ENCODE measurements at places on chromosomes 16 and 17.

GRCh38 chr17:1737531-1738291 is 5.0 kb upstream of the SERPINF2 start:
- DNase-seq, result no peak

DNA sequence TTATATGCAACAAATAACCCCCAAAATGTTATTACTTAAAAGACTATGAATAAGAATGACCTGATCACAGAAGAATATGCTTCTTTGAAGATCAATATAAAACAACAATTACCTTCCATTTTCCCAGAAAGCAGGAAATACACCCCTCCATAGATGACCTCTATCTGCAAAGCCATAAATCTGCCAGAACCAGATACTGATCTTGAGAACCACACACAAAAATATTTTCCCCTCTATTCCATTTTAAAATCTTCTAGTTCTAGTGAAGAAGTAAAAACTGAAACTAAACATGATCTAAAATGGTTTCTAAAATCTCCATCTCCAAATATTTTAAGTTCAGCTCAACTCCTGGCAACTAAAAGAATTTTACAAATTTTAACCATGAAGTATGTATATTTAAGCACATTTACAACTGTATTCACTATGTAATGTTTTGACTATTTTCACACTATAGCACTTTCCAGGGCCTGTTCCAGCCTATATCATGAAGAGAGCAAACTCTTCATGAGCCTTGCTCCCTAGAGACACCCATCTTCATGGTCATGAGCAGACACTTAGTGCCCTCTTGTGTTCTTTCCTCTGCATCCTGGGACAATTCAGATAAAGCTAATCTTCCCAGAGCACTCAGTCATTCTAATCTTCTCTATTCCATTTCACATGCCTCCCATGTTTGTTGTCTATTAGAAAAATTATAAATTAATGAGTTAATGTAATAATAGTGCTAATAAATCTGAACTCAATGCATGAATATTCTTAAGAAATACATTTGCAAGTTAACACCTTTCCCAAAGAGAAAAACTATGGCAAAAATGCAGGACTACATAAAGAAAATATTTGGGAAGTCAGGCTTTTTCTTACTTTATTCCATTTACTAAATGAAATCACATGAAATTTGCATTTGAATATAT is 87.0 kb downstream of the HELZ start:
- no peak for DNase-seq

DNA sequence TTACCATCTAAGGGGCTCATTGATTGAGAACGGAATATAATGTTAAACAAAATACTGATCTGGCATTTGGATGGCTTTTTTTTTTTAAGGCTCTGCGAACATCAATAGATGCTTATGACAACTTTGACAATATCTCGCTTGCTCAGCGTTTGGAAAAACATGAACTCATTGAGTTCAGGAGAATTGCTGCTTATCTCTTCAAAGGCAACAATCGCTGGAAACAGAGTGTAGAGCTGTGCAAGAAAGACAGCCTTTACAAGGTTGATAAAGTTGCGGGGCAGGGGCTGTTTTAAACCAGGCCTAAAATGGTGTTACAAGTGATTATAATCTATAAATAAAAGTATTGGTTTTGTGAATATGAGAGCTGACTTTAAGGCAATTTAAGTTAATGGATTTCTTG is 22.3 kb downstream of the PTRH2 start:
- DNase-seq, result no peak

DNA sequence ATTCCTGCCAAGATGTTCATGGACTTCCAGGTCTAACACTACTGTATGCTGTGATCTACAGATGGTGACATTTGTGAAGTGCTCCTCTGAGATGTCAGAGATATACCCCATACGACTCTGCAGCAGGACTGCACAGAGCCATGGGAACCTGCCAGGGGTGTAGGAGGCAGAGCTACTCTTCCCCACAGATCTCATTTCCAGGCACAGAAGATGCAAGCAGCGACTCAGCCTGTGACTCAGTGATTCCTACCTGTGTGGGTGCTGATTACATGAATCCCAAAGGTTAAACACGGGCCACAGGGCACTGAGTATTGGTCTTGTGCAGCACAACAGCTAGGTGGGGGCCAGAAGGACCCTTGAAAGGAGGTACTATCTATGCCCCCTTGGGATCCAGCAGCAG is 137.0 kb upstream of the SOX9 start:
- no peak for DNase-seq

GRCh38 chr16:89548344-89549006 is 12.0 kb upstream of the RPL13 start:
- no peak for DNase-seq

GRCh38 chr16:75114179-75114945 is 2.2 kb downstream of the LDHD start:
- no peak for DNase-seq

GRCh38 chr17:17883801-17884200 is 47.0 kb upstream of the SREBF1 start:
- DNase-seq, result no peak

DNA sequence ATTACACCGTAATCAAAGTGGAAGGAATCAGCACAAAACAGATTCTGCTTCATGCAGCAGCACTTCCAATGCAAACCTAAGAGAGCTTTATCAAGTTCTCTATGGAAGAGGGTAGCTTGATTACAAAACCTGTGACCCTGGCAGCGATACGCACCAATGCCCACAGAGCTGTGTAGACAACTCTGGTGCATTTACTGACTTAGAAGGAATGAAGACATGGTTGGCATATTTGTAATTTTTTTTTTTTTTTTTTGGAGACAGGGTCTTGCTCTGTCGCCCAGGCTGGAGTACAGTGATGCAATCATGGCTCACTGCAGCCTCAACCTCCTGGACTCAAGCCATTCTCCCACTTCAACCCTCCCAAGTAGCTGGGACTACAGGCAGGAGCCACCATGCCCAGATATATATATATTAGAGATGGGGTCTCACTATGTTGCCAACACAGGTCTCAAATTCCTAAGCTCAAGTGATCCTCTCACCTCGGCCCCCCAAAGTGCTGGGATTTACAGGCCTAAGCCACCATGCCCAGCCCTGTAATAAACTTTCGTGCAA is 49.4 kb downstream of the XPO6 start:
- no peak for DNase-seq

GRCh38 chr17:40960144-40960543 is 6.6 kb downstream of the KRT39 start:
- DNase-seq, result no peak

DNA sequence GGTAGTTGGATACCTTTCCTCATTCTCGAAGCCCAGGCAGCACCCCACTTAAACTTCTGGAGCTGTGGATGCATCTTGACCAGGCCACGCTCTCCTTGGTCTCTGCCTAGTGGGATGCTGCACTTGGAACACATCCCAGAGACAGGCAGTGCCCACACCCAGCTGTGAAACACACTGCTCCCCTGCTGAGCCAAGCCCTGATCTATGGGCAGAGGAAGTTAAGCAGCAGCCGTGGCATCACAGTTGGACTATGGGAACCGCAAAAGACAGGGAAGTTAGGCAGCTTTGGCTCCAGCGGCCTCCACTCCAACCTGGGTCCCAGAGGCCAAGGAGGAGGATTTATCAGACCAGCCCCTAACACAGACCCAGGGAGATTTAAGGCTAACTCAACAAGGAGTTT is 284.8 kb upstream of the CCL2 start:
- DNase-seq, result no peak

GRCh38 chr16:72836985-72837384 is 210.9 kb downstream of the ZFHX3 start:
- DNase-seq, result no peak

GRCh38 chr16:30786936-30787612 is at the start of gene ZNF629:
Gene ZNF629, minus strand, starts transcription at chr16:30787205. Its CDS starts 2,723 bp downstream, at chr16:30784482.
- peak; percentile 34 for DNase-seq

GRCh38 chr16:88934066-88934667 is 42.8 kb downstream of the CBFA2T3 start:
- no peak for DNase-seq

GRCh38 chr17:50056217-50056960 is 479 bp downstream of the ITGA3 start:
- DNase-seq, result peak; percentile 48

DNA sequence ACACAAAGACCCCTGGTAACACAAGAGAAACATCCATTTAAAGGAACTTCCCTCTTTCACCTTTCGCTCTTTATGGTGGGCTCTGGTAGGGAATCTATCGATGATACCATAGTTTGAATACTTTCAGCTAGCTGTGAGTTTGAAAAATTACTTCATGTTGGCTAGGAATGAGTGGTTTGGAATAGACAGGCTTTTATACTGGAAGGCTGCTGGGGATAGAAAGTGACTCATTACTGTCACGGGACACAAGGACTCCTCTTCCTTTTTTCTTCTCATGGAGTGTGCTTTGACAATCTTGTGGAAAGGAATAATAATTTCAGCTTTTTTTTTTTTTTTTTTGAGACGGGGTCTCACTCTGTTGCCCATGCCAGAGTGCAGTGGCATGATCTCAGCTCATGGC is 76.9 kb downstream of the CYB561 start:
- no peak for DNase-seq

GRCh38 chr17:3575511-3575910 is 17.9 kb upstream of the TRPV3 start:
- DNase-seq, result no peak

- DNase-seq, result no peak
These were observed 7.6 kb upstream of the CBFB start for GRCh38 chr16:67021321-67021720.

DNA sequence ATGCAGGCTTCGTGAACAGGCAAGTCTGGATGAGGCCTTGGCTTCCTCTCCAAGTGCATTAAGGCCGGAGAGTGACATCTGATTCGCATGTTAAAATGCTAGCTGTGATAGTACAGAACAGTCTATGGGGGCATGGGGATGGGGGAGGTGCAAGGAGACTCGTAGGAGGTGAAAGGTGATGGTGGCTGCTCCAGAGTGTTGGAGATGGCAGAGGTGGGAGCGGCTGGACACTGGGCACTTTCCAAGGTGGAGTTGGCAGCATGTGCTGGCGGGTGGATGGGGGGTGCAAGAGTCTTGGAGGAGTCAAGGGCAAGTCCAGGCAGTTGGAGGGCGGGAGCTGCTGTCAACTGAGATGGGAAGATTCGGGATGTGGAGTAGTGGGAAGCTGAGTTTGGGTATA is 350.9 kb upstream of the TNRC6C start:
- DNase-seq, result no peak

DNA sequence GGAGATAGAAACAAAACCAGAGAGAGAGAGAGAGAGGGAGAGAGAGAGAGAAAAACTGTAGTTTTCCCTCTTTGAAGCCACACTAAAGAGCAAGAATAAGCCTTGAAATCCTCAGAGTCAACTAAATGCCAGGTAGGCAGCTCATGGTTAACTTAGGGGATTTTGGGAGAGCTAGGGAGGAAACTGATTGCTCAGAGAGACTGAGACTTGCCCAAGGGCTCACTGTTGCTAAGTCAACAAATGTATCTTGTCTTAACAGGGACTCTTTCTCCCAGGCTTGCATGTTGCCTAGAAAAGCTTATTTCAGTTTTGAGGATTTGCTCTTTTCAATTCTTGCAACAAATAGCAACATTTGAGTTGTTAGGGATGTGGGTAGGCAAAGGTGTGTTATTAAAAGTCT is 4.5 kb upstream of the SLC5A11 start:
- DNase-seq, result no peak

DNA sequence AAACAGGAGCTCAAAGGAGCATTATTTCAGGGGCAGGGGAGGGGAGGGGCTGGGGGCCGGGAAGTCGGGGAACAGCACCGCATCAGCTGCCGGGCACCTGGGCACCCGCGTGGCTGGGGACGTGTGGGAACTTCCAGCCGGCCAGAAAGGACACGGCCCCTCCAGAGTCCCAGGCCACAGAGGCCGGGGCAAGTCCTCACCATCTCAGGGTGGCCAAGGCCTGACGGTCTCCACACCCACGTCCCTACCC is 1.1 kb downstream of the PGAP6 start:
- DNase-seq, result no peak

GRCh38 chr16:15770107-15770506 is 86.7 kb downstream of the MYH11 start:
- no peak for DNase-seq

- no peak for DNase-seq
These were observed 104.4 kb downstream of the SSH2 start for GRCh38 chr17:29825604-29826003.

DNA sequence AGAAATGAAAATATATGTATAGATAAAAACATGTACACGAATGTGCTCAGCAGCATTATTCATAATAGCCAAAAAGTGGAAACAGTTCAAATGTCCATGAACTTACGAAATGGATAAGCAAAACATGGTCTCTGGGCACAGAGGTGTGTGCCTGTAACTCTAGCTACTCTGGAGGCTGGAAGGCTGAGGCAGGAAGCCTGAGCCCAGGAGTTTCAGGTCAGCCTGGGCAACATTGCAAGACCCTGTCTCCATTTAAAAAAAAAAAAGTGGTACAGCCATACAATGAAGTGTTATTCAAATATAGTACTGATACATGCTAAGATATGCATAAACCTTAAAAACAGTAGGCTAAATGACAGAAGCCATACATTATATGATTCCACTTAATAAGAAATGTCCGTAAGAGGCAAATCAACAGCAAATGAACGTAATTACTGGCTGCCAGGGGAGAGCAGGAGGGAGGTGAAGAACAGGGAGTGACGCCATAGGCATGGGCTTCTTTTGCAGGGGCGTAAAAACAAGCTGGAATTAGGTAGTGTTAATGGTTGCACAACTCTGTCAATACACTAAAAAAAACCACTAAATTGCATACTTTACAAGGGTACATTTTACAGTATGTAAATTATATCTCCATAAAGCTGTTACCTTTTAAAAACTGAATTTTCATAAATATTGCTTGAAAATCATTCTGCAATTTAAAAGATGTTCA is 87.2 kb upstream of the PLEKHM1 start:
- no peak for DNase-seq

- DNase-seq, result no peak
These were observed 6.8 kb upstream of the ADCY7 start for GRCh38 chr16:50259334-50260205.

GRCh38 chr16:70746708-70747424 is 54.1 kb downstream of the VAC14 start:
- DNase-seq, result no peak

- DNase-seq, result no peak
These were observed 157.7 kb upstream of the RPL38 start for GRCh38 chr17:74045608-74046280.

DNA sequence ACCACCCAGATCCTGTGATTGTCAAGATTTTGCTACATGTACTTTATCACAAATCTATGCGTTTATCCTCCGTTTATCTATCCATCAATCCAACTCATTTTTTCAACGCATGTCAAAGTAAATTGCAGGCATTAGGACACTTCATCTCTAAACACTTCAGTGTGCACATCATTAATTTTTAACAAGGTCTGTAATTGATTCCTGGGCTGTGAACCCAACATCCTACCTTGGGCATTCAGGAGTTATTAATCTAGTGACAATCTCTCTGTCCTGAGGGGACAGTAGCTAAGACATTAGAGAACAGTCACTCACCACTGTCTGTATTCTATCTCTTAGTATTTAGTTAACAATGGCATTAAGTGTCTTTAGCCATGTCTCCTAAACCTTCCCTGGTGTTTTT is 264.7 kb downstream of the SOX9 start:
- DNase-seq, result no peak

DNA sequence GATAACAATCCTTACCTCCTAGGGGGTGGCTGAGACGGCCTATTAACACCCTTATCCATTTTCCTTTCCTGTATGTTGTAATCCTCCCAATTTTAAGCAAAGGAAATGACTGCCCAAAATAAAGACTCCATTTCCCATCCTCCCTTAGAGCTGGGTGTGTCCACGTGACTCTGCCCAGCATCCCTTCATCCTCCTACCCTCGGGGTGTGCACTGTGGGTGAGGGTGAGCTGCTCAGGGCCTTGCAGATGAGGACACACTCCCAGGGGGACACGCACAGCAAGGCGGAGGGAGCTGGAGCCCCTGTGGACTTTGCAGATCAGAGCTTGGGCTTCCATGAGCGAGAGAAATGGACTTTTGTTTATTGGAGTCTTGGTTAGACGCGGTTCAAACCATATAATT is 186.8 kb downstream of the IRF8 start:
- no peak for DNase-seq
